ENCODE measurements at places on chromosomes 4 and X.

GRCh38 chr4:174595141-174595929 is 73.0 kb upstream of the HPGD start:
- no peak for DNase-seq

DNA sequence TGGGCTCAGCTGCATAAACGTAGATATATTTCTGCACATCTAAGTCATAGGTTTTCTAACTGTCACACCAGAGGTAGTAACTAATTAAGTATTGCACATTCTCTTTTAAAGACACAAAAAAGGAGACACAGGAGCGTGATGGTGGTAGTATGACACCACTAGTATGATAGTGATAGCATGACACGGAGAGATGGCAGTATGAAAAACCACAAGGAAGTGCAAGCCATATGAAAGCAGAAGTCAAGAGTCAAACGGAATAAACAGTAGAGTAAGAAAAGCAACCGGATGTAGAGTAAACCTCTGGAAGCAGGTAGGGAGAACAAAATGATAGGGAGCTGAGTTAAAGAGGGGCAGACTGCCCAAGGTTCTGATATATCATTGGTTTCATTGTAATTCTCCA is 382.2 kb upstream of the INTU start:
- DNase-seq: no peak

DNA sequence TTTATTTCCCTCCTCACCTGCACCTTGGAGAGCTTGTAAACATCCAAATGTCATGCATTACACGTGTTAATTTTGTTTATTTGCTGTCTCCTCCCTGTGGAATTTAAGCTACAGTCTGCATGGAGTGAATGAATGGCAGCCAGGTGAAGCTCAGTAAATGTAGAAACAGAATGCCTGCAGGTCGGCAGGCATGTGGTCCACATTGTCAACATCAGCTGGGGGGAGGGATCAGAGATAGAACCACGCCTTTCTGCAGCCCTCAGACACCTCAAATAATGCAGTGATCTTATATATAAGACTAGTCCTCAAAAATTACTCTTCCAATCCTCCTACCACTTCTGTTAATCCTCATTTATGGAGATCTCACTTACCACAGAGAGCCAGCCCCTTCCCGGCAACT is 131.2 kb upstream of the KIT start:
- no peak for DNase-seq

DNA sequence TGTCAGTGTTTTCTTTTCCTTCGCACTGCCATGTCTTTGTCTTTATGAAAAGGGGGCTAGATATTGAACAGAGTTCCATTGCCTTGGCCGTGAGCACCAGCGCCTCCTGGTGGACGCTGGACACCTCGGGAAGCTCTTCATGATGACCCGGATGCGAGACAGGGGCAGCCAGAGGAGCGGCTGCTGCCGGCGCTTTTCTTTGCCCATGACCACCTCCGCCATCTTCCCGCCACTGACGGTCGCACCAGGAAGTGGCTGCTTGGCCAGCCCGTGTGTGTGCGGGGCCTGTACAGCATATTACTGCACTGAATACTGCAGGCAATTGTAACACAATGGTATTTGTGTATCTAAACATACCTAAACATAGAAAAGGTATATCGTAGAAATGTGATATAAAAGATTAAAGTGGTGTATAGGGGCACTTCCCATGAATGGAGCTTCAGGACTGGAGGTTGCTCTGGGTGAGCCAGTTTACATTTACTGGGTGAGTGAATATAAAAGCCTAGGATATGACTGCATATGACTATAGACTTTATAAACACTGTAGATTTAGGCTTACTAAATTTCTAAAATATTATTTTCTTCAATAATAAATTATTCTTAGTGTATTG is 15.8 kb upstream of the GRIA2 start:
- no peak for DNase-seq

DNA sequence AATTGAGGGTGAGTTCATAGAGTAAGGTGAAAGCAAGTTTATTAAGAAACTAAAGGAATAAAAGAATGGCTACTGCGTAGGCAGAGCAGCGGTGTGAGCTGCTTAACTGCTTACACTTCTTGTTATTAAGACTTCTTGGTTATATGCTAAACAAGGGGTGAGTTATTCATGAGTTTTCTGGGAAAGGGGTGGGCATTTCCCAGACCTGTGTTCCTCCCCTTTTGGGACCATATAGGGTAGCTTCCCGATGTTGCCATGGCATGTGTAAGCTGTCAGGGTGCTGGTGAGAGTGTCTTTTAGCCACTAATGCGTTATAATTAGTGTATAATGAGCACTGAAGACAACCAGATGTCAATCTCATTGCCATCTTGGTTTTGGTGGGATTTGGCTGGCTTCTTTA is 126.5 kb downstream of the ARSF start:
- no peak for DNase-seq
